Hindlimb muscle (tissue), 1 donor: ENCODE measurements at places on chromosomes 1 and 21.
A peak's percentile ranks its signal among the peaks of the same experiment; 100 is the strongest.

DNA sequence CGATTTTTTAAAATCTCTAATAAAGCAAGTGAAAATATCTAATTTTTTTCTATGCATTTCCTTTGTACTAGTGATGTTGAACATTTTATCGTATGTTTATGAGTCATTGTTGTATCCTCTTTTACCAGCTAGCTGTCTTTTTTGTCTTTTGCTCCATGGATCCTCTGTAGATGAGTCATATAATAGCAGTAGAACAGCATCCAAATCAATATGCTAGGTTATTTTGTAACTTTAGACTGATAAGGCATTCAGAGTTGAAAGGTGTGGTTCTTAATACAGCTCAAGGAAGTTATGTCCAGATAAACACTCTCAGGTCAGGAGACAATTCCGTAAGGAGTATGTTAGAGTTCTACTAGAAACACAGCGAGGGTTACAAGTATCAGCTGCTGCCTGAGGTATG is 31.9 kb downstream of the MAP10 start:
- no peak for DNase-seq

- no peak for DNase-seq
These were observed 30.1 kb downstream of the PRMT2 start for GRCh38 chr21:46665566-46665965.

DNA sequence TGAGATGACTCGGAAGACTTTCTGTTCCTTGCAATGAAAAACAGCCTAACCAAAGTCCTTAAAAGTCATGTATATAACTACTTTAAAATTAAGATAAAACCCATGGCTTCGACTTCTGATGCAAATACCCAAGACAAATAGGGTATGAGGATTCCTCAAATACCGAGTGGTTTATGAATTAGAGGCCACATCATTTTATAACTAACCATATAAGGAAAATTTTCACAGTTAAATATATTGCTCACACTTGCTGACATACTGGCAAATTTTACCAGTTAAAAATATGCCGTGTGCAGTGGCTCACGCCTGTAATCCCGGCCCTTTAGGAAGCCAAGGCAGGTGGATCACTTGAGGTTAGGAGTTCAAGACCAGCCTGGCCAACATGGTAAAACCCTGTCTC is 5.4 kb downstream of the RERE start:
- no peak for DNase-seq

GRCh38 chr1:64515427-64515826 is 45.5 kb downstream of the CACHD1 start:
- DNase-seq, result no peak

GRCh38 chr1:161071886-161072371 is 2.2 kb upstream of the ARHGAP30 start:
- DNase-seq, result peak; percentile 31

GRCh38 chr1:201190005-201190404 is 619 bp upstream of the IGFN1 start:
- DNase-seq, result no peak

GRCh38 chr1:55555956-55556725 is 341.0 kb upstream of the USP24 start:
- DNase-seq, result no peak

- no peak for DNase-seq
These were observed 748 bp upstream of the ATP6V0B start for GRCh38 chr1:43973981-43974442.

- no peak for DNase-seq
These were observed 16.5 kb downstream of the MEGF6 start for GRCh38 chr1:3594706-3595377.

DNA sequence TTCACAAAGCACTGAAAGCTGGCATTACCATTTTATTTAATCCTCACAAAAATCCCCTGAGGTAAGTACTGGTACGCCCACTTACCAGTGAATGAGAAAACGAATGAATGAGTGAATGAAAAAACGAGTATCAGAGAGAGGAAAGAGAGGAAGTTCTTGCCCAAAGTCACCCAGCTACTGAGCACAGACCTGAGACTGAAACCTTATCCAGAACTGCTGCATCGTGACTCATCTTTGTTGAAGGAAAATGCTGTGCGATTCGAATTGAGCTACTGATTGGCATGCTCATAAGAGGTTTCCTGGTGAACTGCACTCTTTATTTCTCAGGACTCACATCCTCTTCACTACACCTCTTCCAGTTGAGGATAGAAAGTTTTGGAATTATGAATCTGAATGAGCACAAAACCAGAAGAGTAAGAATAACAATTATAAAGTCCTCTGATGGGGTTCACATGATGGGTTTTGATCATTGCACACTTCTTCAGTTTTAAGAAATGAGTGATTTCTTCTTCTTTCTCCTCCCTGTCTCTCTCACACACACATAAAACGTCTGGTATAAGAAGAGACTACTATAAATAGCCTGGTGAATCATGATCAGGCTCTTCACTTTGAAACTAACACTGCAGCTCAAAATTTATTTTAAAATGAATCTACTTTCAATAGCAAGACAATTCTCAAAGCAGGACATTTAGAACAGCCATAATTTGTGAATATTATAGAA is 32.1 kb downstream of the IL12RB2 start:
- peak; percentile 6 for DNase-seq

- no peak for DNase-seq
These were observed 28.8 kb upstream of the SELE start for GRCh38 chr1:169762699-169763098.

- DNase-seq, result no peak
These were observed 152.0 kb downstream of the COQ8A start for GRCh38 chr1:227092069-227092468.

DNA sequence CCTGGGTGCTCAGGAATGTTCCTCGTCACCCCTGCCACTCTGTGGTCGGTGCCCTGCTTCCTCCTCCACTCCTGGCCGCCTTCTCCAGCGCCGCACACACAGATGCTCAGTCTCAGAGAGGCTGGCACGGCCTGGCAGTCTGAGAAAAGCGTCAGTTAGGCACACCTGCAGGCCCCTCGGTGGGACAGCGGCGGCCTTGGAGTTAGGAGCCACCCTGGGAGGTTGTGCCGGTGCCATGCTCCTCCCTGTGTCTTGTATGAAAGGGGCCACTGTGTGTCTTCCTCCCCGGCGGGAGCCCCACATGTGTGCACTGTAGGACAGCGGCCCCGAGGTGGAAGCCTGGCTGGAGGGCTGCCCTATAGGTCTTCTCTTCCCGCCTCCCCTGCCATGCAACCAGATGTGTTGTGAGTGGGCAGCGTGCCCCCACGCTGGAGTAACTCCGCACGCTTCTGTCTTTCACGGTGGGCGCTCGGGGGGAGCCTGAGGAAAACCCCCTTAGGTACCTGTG is 145.2 kb downstream of the PGBD5 start:
- no peak for DNase-seq

GRCh38 chr1:193458628-193459027 is 272.2 kb upstream of the B3GALT2 start:
- DNase-seq, result no peak

DNA sequence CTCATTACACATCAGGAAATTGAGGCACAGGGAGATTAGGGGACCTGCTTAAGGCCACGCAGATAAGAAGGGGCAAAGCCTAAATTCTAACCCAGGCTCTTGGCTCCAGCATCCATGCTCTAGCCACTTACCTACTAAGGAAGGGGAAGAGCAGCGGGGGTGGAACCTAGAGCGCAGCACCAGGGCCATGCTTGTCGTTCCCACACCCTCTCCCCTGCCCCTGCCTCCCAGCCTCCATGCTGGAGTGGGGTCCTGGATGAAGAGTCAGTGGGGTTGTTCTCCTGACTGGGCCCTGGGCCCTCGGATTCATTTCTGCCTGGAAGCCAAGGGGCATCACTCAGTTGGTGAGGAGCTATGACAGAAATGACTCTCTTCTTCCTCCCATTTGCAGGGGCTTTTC is 133.3 kb downstream of the FOXD2 start:
- no peak for DNase-seq

DNA sequence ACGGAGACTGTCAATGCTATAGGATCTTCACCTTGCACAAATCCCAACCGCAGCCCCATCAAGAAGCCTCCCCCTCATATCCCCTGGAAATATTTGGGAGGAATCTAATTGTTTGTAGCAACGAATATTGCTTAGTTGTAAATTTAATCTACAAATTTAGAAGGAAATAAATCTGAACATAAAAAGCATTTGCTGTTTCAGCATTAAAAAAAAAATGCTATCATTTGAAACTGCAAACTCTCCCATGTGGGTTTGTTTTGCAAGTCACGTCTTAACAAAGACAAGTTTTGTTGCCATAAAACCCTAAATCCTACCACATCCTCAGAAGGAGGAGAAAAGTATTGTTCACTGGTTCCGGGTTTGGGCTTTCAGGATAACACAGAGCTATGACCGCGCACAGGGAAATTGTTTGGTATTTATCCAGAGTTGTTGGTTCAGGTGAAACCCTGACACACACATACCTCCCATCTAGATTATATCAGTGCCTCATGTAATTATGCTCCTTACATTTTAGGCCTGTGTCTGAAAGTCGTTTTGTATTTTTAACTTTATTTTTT is 279.6 kb downstream of the TM2D1 start:
- DNase-seq, result no peak

GRCh38 chr1:236576004-236576403 is 28.3 kb downstream of the HEATR1 start:
- DNase-seq, result no peak

DNA sequence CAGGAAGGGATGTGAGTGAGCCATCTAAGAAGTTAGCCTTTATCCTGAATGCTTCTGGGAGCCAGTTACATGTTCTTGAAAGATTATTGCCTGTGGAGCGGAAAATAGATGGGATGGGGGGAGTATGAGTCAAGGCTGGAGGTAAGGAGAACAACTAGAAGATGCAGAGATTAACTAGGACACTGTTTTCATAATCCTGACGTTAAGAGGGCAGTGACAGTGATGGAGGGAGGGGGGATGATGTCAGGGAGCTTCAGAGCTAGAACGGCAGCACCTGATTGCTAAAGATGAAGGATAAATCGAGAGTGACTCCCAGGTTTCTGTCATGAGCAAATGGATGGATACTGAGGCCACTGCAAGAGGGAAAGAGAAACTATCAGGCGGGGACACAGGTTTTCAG is 10.0 kb upstream of the RCSD1 start:
- DNase-seq, result no peak

DNA sequence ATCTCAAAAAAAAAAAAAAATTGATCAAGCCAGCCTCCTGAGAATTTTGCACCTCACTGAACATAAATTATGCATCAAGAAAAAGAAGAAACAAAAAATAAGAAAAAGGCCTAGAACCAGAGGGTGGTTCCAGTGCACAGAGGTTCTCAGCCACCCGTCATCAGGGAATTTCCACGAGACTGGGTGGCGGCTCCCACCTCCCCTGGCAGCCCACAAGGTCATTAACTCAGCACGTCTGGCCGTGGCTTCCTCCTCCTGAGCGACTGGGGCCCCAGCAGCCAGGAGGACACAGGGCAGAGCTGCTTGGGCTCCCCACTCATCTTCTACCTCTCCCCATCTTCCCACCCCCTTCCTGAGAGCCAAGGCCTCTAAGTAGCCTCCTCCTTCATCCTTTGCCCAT is 15.7 kb upstream of the TMEM51 start:
- no peak for DNase-seq

DNA sequence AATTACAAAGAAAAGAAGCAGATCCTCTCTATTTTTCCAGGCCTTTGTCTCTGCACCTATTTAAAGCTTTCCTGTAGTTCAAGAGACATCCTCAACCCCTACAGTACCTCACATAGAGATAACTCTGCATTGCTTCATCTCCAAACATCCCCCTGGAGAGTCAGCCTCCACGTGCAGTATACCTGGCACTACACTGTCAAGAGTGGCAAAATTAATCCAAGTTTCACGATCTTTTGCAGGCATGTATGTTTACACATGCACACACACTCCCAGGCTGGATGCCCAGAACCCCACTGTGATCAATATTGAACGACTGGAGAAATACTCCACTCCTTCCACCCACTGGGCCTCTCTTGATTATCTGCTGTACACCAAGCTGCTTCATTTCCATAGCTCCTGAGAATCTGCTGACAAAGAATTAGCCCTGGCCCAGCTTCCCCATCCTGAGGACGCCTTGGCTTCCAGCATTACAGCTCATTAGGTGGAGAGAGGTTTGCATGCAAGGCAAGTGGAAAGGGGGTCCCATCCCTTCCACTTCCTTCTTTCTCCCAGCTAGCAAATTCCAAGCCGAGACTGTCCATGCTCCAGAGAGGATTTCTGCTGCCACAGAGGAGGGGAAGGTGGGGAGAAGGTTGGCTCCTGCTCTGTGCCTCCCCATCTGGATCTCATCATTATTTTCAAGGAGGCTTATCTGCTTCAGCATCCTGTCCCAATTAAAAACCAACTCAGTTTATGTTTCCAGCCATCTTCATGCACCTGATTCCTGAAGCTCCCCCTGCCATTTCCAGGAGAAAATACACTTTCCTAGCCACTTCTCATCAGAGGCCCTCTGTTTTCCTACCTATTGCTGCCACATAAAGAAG is 66.5 kb upstream of the GOLT1A start:
- DNase-seq, result no peak

DNA sequence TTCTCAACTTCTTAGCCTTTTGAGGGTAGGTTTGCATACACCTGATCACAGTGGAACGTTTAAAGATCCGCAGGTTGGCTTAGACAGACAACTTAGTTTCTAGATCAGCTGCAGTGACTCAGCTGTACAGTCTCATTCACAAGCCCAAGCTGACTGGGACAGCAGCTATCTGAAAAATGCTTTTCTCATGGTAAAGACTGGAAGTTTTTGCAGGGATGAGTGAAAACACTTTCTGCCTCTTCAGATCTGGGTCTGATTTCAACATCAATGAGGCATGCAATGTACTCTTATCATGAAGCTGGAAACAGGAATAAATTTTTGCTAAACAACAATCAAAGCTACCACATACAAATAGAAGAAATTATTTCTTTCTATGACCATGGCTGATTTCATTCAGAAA is 61.1 kb upstream of the PTBP2 start:
- DNase-seq, result no peak

DNA sequence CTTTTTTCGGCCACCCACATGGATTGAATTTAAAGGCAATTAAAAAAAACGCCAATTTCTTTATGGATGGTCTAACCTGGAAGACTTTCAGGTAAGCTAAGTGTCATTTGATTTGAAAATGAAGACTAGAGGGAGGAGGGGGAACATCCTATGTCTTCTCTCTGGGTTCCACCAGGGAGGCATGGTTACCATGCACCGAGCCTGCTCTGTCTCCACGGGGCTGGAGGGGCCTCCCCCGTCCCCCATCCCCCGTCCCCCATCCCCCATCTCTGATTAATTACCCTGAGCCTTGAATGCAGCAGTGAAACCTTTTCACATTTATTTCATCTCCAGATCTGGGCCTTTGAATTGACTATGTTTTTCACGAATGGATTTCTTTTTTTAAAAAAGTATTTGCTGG is 135.1 kb downstream of the TLR5 start:
- no peak for DNase-seq

DNA sequence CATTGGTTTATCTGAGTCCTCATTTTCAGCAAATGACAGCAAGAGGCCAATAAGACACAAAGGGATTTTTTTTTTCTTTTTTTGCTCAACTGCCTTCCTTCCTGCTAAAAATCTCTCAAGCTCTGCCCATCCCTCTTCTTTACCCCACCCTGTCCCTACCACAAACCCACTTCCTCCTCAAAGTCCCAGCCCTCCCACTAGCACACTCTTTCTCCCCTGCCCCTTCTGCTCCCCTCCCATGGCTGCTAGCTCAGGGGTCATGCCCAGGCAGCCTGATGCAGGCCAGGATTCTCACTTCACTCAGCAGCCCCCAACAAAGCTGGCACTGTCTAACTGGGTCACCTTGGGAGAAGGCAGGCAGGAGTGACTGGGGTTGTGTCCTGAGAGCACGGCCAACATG is 28.8 kb upstream of the PPP2R5A start:
- no peak for DNase-seq

- DNase-seq, result peak; percentile 77
These were observed 33.8 kb downstream of the GDAP2 start for GRCh38 chr1:117895482-117896114.

GRCh38 chr1:207084701-207085180 is 3.9 kb upstream of the C4BPB start:
- DNase-seq, result peak; percentile 42

- no peak for DNase-seq
These were observed 105.0 kb upstream of the UBE2U start for GRCh38 chr1:64098436-64098835.
